ENCODE measurements at places on chromosomes 16 and 17. TPM values are rescaled to one million over a fixed set of nuclear protein-coding genes. Genes with fewer than 3 reads are reported as not detected.

GRCh38 chr16:87739801-87740200 lies 26.0 kb downstream of the KLHDC4 start:
- no peak for DNase-seq

- DNase-seq: no peak
Observed at GRCh38 chr16:735982-736453, 4.8 kb downstream of the CIAO3 start.

Gene ABCC11
- not detected for polyA plus RNA-seq

DNA sequence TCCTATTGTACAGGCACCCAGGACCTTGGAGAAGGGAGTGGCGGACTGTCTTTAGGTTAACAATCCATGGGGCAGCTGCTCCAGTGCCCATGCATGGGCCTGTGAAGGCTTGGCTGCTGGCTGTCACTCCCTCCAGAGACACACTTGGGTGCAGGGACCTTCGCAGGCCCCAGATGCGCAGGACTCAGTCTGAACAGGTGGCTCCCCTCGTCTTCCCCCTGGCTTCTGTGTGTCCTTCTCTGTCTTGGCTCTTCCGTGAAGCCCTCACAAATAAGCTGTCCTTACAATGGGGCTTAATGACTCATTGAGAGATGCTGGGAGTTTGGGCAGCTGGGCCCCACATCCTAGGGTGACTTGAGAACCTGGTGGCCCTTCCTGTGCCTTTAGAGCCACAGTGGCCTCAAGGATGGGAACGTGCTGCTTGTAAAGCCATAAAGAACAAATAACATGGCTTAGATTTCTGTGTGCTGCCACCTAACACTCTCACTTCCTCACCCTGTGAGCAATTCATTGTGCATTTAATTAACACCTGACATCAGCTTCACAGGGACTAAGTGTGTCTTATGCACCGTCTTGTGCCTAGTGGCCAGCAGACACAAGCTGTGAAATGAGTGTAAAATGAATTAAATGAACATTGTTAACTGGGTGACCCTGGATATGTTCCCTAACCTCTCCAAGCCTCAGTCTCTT lies 340.7 kb downstream of the SNX29 start:
- DNase-seq: no peak

Gene TMEM114
- polyA plus RNA-seq: not detected

Data from GM12878 (cell line).